GM12878 (cell line): ENCODE measurements at places on chromosomes 12 and 14. TPM values are rescaled to one million over a fixed set of nuclear protein-coding genes. Genes with fewer than 3 reads are reported as not detected.

ACSS3 gene
- 0.31 TPM in 1 of 2 replicates, not detected in the other for total RNA-seq

SYCP3 gene
- 0.05 and 0.28 TPM in 2 replicates for total RNA-seq

AP1G2 gene
- 110 and 135 TPM in 2 replicates for total RNA-seq

INHBC gene
- 0.13 and 0.16 TPM in 2 replicates for total RNA-seq

RPGRIP1 gene
- 0.44 TPM in 1 of 2 replicates, not detected in the other for total RNA-seq

SDR9C7 gene
- not detected in 2 replicates for total RNA-seq

AQP2 gene
- total RNA-seq, result not detected in 2 replicates

SLC2A14 gene
- 0.21 and 0.69 TPM in 2 replicates for total RNA-seq

MYF6 gene
- not detected in 2 replicates for total RNA-seq
